ENCODE measurements at places on chromosomes 2 and 18.

DNA sequence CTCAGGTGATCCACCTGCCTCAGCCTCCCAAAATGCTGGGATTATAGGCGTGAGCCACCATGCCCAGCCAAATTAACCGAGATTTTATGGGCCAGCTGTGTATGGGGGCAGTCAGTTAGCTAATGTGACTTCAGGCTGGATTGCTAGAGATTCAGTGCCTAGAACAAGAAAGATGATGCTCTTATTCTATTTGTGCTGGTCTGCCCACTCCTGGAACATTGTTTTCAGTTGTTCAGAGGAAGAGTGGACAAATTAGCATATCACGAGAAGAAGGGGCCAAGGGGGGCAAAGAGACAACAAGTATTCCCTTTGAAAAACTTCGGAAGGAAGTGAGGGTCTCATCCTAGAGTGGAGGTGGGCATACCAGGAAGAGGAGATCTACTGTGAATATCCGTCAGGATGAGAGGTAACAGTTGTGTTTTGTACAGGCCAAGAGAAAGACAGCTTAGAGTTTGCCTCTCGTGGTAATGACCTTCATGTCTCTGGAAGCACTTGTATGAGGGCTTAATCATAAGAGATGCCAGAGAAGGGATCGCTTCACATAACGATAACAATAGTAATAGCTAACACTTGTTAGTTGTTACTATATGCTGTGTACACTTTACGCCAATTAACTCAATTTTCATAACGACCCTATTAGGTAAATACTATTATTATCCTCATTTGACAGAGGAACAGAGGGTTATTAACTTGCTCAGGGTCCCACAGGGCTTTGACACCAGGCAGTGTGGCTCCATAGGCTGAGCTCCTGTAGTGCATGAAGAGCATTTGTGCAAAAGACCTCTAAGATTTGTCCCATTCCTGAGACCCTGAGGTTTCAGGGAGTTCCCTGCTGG is 138.3 kb downstream of the DDX1 start:
- DNase-seq = no peak

DNA sequence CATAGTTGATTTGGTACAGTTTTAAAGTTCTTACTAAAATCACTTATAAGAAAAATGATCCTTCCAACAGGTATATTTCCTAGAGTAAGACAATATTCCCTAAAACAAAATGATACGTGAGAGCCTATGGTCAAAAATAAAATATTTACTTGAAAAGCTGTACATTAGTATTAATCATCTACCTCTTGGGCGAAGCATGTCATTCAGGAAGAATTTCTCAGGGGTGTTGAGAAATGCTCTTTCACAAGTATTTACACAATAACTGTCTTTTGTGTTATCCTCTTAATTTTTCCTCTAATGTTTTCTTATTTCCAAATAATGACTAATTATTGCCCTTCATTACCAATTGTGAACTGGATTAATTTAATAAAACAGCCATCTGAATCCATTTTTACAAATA is 466.3 kb downstream of the SATB2 start:
- no peak for DNase-seq

- DNase-seq = no peak
Measured at GRCh38 chr18:57915865-57916582, 112.9 kb upstream of the ATP8B1 start.

DNA sequence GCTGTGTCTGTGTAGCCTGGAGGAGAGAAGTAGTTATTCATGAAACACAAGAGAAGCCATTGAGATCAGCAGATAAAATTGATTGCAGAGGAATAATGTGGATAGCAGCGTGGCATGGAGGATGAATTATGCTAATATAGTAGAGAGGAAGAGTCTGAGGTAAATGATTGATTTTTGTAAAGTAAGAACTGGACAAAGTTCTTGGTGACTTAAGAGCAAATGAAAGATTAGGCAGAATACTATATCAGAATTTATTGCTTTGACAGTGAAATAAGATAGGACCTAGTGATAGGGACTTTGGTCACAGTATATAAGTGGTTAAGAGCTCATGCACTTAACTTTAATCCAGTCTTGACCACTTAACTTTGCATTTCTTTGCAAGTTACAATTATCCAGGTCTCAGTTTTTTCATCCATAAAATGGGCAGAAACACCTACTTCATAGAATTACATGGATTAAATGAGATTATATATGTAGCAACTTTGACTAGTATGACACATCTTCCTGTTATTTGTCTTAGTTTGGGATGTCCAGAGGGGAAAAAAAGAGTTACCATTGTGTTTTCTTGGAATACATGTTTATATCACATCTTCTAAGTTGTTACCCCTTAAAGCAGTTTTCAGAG is 29.1 kb downstream of the ACVR2A start:
- DNase-seq = no peak

GRCh38 chr18:67973916-67974315 is 457.4 kb upstream of the DSEL start:
- no peak for DNase-seq

DNA sequence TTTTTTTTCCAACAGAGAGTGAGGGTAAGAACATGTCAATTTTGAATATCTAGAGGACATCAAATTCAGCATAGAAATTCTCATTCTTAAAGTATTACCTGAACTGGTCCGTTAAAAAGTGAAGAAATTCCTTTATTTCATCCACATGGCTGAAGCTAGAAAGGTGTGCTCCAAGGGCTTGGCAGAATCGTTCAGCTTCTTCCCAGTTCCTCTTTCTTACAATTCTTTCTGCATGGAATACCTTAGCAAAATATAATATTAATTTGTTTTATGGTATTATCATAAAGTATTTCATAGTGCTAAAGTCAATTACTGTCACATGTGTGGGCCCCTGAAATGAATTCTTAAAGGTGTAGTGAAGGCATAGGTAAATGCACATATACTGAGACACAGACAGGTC is 74.3 kb upstream of the CD302 start:
- DNase-seq = no peak

DNA sequence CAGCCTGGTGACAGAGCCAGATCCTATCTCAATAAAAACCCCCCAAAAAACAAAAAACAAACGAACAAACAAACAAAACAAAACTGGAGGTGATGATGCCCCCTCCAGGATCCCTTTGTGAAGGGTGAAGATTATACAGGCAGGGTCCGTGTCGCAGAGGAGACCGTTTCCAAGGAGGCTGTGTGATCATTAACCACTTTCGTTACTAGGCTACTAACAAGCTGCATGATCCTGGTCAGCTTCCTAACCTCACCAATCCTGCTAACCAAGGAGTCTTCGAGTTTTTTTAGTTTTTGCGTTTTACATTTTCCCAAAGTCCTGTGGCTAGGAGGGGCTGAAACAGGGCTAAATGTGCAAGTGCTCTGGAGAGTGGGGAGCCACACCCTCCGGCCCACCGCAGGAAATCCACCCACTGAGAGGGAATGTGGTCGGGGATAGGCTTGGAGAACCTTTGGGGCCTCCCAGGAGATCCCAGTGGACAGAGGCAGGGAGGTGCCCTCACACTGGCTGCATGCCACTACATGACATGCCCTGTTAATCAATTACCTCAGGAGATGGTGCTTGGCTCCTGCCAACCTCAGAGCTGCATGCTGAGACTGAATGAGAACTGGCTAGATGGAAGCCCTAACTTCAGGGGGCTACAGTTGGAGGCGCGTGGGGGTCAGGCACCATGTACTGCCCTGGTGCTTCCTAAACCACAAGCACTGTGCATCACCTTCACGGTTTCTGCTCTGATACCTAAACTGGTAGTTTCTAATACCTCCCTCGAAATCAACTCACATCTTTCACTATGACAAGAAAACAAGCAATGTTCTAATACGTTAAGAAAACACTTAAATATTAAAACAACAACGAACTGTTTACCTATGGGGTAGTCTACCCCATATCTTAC is 67.5 kb upstream of the RGPD5 start:
- no peak for DNase-seq

- no peak for DNase-seq
Measured at GRCh38 chr18:23935804-23936203, 78.8 kb upstream of the TTC39C start.

GRCh38 chr2:208039376-208040110 is 14.2 kb upstream of the PLEKHM3 start:
- no peak for DNase-seq

GRCh38 chr2:100104718-100105677 is 37.4 kb downstream of the AFF3 start:
- DNase-seq = no peak

- peak; percentile 26 for DNase-seq
Measured at GRCh38 chr2:172556284-172557033, 569 bp downstream of the PDK1 start.

DNA sequence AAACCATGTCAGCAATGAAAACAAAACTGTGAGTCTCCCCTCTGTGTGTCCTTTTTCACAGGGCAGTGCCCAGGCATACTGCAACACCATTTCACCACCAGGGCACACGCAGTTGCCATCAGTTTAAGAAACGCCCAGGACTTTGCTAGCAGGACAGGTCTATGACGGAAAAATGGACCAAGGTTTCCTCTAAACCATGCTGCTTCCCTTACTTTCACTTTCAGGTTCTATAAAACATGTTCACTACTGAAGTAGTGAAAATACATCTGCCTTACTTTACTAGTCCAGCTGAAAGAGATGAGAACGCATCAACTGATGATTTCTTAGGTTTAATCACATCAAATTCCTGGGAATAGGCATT is 110.5 kb downstream of the TCF4 start:
- DNase-seq = no peak

DNA sequence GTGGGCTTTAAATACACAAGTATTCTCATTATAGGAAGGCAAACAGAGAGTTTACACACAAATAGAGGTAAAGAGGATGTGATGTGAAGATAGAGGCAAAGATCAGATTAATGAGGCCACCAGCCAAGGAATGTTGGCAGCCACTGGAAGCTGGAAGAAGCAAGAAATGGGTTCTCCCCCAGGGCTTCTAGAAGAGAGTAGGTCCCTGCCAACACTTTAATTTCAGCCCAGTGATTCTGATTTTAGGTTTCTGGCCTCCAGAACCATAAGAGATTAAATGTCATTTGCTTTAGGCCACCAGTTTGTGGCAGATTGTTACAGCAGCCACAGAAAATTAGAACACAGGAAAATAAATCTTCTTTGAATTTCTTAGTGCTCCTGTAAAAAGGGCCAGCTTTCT is 916.7 kb downstream of the CPS1 start:
- DNase-seq = no peak

DNA sequence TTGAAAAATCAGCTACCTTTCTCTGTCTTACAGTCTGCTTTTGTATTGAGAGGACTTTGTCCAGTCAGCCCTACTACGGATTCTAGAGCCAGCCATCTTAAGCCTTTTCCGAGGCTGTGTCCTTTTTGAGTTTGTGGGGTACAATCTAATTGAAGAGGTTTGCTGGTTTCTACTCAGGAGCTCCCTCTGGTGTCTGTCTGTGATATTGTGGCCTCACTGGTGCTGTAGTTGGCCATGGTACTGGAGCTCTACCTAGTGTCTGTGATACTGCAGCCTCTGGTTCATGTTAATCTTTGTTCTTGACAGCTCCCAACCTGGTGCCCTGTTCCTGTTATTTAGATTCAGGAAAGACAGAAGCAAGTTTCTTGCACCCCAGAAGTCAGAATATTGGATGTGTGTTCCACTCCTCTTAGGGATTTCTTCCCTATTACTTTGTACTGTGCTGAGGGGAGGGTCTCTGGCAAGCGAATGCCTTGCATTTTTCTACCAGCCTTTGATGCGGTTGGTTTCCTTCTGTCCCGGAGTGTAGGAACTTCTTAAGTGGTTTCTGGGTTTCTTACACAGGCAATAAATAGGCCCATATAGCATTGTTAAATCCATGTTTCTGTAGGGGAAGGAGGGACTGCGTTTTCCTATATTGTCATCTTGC is 78.5 kb downstream of the ACSL3 start:
- no peak for DNase-seq

GRCh38 chr18:79662439-79662838 is 17.2 kb upstream of the CTDP1 start:
- DNase-seq = no peak

GRCh38 chr2:25336383-25336841 is 5.3 kb downstream of the DNMT3A start:
- no peak for DNase-seq

DNA sequence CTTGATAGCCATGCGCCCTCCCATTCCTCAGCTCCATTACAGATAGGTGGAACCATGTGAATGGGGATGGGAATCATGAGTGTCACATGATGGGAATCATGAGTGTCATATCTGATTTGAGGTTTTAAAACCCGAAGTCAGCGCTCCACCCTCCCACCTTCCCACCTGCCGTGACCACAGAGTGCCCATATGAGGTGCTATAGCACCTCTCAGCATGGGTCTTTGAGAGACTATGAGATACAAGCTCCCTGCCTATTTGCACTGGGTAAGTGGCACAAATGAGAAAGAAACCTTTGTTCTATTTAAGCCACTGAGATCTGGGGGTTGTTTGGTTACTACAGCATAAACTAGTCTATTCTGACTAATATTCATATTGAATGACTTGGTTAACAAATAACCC is 78.5 kb upstream of the PTPRM start:
- no peak for DNase-seq

DNA sequence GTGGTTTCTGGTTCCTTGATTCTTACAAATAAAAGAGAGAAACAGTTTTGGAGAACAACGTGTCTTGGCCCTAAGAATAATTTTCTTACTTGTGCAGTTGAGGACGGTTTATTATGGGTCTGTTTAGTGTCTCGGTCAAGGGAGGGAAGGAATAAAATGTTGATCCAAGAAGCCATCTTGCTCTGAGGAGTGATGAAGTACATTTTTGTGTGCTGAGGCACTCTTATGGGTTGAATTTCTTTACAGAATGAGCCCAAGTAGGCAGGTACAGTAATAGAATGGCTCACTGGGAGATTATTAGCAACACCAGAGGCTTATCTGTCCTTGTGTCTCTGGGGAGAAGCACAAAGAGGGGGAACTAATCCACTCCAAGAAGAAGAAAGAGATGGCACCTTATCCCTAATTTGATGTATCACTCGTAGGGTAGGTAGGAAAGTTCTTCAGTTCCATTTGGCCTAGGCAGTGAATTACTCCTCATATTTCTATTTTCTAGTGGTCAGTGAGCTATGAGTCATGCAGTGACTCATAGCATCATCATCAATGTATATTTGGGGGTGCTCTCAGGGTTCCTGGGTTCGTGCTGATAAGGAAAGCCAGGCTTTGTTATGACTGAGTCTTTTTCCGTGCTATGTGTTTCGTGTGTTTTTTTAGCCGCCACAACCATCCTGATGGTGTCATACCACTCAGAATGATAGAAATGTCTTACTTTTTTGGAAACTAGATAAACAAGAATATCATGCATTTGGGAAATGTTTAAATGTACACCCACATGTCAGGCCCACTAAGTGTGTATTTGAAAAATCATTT is 250.1 kb upstream of the CTAGE1 start:
- DNase-seq = no peak

DNA sequence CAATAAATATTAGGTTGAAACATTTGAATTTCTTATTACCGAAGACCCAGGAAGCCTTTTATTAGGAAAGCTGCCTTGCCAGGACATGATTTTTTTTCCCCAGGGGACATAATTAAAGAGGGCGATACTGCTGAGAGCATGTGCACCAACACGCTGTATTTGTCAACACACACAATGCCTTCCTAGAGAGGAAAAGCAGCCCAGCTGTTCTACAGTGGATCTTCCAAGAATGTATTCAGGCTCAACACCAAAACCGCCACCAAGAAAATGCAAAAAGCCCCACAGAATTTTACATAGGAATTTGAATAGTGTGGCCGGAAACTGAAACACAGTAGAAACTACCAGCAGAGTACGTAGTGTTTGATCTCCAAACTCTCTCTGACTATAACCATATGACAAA is 320.4 kb downstream of the DLGAP1 start:
- no peak for DNase-seq

GRCh38 chr2:189900726-189901125 is 116.5 kb downstream of the PMS1 start:
- DNase-seq = no peak

GRCh38 chr2:17065536-17065935 is 399.9 kb upstream of the CYRIA start:
- DNase-seq = no peak
